HAP-1 (cell line): ENCODE measurements at places on chromosomes 4 and X.

GRCh38 chr4:10028910-10029309 lies 7.6 kb upstream of the SLC2A9 start:
- DNase-seq, result no peak

DNA sequence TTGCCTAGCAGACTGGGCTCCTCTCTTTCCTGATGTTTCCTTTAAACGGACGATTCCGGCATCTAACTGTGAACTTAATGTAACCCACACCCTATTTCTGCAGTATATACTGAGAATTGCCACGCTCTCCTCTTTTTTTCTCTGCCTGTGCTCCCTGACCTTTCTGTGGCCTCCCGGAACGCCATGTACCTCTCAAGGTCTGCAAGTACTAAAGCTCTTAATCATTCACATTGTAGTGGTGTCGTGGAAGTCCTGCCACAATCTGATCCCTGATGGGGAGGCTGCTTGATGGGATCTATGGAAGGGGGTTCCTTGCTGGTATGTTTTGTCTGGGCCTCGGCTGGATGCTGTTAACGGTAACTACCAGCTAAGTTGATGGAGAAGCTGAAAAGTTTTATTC lies 302.9 kb upstream of the EPHA5 start:
- DNase-seq, result no peak

DNA sequence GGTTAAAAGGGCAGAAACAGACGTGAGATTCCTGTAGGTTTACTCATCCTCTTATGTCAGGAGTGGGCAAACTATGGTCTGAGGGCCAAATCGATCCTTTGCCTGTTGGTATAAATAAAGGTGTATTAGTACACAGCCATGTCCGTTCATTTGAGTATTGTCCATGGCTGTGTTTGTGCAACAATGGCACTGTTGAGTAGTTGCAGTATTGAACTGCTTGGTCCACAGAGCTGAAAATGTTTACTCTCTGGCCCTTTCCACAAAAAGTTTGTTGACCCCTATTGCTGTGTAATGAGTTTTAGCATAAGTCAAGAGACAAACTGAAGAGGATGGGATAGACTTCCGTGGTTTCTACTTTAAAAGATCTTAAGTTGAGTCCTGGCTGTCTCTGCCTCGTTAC lies 59.0 kb upstream of the MID1 start:
- DNase-seq, result no peak

GRCh38 chrX:102651242-102652011 lies at the start of gene GPRASP1:
TSS of gene GPRASP1 (plus strand) at chrX:102651483. CDS start at chrX:102653914, 2,431 bp downstream.
- no peak for DNase-seq
